ENCODE measurements at places on chromosomes 3 and 15.

DNA sequence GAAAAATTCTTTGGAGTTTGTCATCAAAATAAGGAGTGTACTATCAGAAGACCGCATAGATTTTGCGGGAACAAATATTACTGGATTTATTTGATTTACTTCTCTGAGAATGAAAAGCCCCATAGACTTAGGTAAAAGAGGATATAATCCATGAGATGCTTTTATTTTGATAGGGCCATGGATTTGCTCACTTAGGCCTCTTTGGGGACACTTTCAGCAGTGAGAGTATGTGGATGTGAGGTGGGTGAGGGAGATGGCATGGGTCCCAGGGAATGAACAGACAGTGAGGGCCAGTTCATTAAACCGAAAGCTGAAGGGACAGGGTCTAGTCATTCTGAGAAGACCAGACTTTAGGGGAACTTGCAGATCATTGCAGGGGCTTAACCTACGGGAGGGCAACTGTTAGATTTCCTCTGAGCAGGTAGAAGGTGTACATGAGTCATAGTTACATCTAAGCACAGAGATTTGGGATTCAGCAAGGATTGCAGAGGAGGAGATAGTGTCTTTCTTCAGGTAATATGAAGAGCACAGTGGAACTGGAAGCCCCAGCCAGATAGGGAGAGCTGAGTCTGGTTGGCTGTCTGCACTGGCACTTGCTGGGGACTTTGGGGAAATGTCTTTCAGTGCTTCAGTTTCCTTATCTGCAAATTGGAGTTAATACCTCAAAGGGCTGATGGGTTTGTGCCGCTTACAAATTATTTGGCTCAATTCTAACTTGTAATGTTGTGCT, 30.8 kb downstream of the SH3GL3 start:
- no peak for DNase-seq

- DNase-seq, result no peak
Observed at GRCh38 chr3:143576568-143577270, 271.5 kb downstream of the SLC9A9 start.

DNA sequence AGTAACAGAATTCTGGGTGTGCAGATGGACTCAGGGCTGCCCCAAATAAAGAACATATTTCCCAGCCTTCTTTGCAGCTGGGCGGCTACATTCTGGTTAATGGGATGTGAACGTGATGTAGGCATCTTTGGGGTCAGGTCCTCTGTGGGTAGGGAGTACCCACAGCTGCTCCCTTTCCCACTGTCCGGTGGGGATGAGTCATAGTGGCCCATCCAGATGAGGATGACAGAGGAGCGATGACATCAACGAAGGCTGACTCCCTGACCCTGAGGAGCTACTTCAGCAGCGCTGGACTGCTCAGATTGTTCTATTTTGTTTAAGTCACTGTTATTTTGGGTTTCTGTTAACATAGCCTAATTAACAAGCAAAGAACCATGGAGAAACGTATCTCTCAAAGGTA, 38.0 kb downstream of the SRPRB start:
- DNase-seq, result no peak

GRCh38 chr3:37753428-37753827, 108.3 kb upstream of the CTDSPL start:
- DNase-seq, result no peak

- DNase-seq, result no peak
Observed at GRCh38 chr3:107524841-107525643, 2.3 kb downstream of the BBX start.

- peak; percentile 7 for DNase-seq
Observed at GRCh38 chr15:100914876-100915275, 4.3 kb upstream of the LRRK1 start.

DNA sequence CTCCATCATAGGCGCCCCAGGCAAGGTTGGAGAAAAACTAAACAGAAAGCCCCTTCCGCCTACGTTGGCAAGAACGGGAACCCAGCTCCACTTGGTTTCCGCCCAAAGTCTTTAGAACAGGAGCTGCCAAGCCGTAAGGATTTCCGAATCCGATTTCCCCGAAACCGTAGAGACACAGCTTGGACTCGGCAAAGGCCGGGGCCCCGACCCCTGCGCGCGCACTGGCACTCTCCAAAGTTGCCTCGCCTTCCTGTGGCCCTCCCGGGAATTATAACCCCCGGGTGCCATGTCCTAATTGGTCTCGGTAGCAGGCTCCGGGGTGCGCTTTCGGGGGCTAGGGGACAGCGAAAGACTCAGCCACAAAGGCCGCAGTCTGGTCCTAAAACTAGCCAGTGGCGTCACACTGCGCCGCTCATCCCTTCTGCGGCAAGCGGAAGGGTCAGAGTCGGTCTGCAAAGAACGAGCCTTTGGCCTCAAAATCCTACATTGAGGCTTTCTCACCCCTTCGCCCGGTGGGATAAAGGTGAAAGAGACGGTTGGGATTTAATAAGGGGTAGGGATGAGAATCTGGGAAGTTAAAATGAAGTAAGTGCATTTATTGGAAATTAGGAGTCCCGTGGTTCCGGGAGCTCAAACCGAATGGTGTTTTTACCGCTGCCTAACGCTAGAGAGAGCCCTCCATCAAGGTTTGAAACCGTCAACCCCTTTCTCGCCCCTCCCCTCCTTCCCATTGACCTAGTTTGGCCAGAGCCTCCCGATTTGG, 6.8 kb downstream of the BCL6 start:
- DNase-seq, result peak; percentile 81

GRCh38 chr3:29612536-29612935, 331.7 kb downstream of the RBMS3 start:
- no peak for DNase-seq

GRCh38 chr15:47820747-47821319, 103.5 kb downstream of the SEMA6D start:
- DNase-seq, result no peak

DNA sequence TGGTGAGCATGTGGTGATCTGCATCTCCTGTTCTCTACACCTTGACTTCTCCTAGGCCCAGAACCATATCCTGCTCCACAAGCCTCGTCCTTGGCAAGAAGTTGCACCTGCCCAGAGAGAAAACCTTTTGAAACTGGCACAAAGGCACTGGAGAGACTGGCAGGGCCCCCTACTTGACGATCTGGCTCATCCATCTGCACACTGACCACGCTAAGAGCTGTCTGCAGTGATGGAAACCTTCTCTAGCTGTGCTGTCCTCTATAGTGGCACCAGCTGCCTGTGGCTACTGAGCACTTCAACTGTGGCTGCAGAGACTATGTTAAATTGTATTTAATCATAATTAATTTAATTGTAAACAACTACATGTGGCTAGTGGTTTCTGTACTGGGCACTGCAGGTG, 26.2 kb upstream of the SRP14 start:
- DNase-seq, result no peak

- no peak for DNase-seq
Observed at GRCh38 chr15:27784107-27784506, 315.0 kb downstream of the OCA2 start.

- no peak for DNase-seq
Observed at GRCh38 chr3:4717363-4717740, 224.2 kb downstream of the ITPR1 start.

- DNase-seq, result no peak
Observed at GRCh38 chr3:49020330-49021212, 1.4 kb upstream of the NDUFAF3 start.

GRCh38 chr3:182861348-182861747, 68.0 kb downstream of the ATP11B start:
- no peak for DNase-seq

GRCh38 chr3:13886593-13887129, 6.8 kb upstream of the WNT7A start:
- DNase-seq, result no peak

DNA sequence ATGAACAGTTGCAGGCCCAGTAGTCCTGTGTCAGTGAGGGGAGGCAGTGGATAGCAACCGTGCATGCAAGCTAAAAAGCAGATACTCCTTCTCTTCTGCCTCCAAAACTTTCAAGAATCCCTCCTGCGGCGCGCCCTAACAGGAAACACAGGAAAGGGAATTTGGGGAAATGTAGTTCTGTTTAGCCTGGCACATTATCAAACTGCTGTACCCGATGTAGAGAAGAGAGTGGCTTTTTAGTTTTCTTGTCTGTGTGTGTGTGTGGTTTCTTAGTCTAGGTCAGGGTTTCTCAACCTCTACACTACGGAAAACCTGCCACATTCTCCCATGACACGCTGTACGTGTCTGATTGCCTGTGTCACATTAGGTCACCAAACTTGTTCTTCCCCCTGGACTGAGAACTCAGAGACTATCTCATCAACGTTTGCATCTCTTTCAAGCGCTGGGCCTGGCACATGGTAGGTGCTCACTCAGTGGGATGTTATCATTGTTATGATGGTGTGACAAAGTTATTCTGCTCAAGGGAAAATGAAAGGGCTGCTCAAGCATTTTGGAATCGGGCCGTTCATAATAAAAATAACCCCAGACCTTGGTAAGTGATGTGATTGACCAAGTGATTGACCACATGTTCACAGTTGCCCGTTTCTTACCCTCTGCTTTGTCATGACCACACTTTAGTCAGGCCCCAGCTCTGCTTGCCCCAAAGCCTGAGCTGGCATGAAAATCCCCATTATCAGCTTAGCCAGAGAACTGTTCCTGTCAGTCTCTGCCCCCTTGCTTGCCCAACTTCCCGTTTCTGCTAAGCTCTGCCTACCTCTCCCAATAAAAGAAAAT, 33.2 kb downstream of the TM4SF4 start:
- DNase-seq, result no peak

DNA sequence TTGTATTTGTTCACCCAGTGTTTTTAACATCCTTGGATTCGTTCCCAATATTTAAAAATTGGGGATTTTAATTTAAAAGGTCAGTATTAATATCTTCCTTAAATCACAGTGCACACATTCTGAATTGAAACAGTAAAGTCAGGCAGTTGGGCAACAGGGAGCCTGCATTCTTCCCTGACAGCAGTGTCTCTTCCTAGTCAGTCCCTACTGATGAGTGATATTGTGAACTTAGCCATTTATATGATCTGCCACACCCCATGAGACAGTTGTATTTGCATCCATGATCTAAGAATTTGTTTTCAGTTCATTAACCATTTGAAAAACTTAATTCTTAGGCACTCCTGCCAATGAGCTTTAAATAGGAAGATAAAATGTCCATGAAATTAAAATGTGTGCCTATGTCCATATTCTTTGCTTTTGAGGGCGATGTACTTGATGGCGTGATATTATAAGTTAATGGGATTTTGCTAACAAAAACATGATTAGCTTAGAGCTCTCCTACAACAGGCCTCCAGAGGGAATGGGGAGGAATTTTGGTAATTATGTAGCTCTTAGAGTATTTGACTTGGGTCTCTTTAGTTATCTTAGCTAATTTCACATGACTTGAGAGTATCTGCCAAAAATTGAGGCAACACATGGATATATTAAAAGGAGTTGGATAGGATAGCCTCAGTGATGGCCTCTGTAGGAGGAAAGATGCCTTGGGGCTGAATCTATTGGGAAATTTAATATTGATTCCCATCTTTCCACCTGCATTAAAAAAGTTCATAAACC, 219.3 kb downstream of the PTPRG start:
- DNase-seq, result no peak

DNA sequence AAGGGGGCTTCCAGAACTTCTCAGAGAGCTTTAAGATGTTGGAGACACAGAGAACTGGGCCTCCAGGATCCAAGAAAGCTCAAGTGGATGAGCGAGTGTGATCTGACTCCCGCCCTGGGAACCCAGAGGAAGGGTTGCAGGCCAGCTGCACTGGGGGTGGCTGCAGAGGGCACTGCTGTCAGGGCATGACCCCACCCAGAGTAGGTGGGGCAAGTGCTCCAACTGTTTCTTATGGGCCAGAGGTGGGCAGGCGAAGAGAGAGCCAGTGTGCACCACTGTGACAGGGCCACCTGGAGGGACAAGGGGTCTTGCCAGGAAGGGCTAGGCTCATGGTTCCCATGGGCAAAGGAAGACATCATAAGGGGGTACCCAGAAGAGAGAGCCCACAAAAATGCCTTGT, 48.8 kb downstream of the EXOG start:
- DNase-seq, result no peak

DNA sequence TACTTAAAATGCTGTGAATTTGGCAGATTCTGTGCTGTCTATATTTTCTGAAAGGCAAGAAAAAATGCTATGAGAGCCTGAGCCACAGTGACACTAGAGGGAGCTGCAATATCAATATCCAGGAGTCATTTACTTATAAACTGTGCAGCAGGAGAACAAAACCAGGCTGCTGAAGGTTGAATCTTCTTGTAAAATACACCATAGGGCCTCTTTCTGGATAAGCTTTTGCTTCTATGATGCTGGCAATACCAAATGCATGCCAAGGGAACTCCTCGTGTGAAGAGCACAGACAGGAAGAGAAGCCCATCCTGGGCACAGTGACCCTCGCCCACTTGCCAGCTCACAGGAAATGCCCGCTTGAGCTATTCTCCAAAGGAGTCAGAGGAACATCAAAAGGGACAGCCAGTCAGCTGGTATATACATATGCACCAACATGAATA, 48.0 kb upstream of the TSPAN3 start:
- DNase-seq, result peak; percentile 47

- DNase-seq, result no peak
Observed at GRCh38 chr3:134904776-134905646, 110.0 kb downstream of the EPHB1 start.

- DNase-seq, result no peak
Observed at GRCh38 chr3:169750665-169751064, 14.2 kb downstream of the TERC start.

- no peak for DNase-seq
Observed at GRCh38 chr3:184712248-184713039, 580 bp upstream of the MAGEF1 start.

GRCh38 chr15:89385596-89386331, 51.1 kb upstream of the POLG start:
- DNase-seq, result no peak

DNA sequence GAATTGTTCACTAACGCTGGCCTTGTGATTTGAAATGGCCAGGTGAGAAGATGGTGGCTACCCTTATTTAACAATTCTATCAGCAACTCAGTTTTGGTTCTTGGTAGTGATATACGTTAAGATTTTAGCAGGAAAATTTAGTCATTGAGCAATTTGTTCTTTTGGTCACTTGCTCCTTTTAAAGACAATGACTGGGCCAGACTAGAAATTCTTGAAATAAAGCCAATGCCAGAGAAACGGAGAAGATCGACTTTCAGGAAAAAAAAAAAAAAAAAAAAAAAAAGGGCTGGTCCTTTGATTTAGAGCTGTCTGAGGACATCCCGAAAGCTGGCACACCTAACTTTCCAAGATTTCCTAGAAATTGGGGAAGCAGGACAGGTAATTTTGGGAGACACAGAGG, 178.5 kb downstream of the FNDC3B start:
- no peak for DNase-seq

GRCh38 chr3:123140550-123140949, 61.2 kb upstream of the SEC22A start:
- no peak for DNase-seq

DNA sequence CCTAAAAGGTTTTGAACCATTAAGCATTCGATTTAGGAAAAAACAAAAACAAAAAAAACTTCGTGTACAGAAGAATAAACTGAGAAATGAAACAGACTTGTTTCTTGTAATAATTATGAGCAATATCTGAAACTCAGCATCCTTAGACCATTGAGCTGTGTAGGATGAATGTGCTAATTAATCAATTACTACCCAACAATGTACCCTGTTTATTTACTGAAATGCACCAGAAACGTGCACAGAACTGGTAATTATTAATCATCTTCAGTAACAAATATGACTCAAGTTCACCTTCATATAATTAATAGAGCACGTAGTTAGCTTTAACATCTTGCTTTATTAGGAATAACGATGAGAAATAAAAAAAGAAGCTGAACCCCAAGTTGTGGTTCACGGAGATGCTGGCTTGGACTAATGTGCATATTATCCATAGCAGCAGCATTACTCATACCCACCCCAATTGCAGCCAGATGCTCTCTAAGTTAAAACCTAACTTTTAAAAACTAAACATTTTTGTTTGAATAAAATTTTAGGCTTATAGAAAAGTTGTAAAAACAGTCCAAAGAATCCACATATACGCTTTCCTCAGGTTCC, 10.2 kb upstream of the C15orf61 start:
- no peak for DNase-seq

Measured in NCI-H526 treated with DMSO at 0.1 percent for 48 hours (cell line).